ENCODE measurements at places on chromosomes 6 and 20.
A peak's percentile ranks its signal among the peaks of the same experiment; 100 is the strongest.

DNA sequence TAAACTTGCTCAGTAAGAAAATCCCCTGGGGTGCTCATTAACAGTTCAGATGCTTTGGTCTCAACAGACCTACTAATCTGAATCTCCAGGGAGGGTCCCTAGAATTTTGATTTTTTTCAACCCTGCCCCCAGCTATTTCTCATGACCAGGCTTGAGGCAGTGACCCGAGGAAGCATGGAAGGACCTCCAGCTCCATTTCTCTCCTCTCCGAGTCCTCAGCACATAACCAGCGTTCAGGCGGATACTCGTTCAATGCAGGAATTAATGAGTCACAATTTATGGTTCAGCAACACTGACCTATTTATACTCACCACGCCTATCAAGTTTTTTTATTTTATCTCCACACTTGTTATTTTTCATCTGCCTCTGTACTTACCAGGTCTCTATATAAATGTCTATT, 369.2 kb upstream of the CDH4 start:
- DNase-seq = no peak

DNA sequence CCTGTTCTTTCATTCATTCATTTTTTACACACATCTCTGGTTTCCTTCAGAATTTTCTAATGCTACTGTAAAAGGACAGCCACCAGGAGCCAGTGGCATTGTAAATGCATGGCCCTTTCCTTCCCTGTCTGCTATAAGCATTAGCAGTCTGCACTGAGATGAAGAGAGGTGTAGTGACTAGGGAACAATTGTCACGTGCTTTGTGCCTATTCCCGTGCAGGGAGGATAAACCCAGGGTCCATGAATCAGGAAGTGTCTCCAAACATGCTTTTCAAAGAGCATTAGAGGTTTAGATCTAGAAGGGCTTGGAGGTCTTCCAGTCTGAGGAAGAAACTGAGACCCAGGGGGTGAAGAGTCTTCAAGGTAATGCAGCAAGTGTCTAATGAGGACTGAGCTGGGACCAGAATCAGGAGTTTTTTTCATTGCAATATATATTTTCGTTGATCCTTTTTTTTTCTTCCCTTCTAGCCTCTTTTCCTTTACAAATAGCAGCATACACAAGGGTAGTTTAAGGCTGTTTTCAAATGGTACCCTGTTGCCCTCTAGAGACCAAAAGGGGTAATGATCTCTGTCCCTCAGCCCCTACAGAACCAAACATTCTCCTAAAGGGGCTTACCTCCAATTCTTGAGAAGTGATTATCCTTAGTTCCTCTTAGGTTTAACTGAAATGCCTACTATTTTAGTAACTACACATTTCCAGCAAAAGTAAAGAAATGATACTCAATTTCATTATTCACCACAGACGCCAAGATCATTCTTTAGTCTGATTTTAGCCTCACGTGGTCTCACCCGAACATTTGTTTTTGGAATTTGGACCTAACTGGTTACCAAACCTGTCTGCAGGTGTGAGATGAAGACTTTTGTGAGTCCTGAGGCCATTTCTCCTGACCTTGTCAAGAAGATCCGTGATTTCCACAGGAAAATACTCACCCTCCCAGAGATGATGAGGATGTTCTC, 6.6 kb downstream of the TRIM15 start:
- DNase-seq = no peak

- no peak for DNase-seq
These were observed 51.0 kb upstream of the TFAP2A start for GRCh38 chr6:10465629-10466499.

DNA sequence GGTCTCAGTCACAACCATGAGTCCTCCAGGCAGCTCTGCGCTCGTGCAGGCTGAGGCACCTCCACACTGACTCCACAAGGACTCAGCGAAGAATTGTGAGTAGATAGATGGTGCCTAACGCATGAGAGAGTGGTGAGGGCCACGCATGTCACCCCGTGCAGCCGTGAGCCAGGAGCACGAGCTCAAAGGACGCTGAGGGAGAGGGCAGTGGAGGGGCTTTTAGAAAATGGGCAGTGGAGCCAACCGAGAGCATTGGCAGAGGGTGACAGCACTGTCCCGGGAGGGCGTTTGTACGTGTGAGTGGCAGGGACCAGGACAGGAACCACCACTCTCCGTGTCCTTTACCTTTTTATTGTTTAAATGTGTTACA, 105.6 kb downstream of the PSMB1 start:
- DNase-seq = peak; percentile 39

GRCh38 chr6:57226221-57226620, 4.1 kb upstream of the RAB23 start:
- no peak for DNase-seq

DNA sequence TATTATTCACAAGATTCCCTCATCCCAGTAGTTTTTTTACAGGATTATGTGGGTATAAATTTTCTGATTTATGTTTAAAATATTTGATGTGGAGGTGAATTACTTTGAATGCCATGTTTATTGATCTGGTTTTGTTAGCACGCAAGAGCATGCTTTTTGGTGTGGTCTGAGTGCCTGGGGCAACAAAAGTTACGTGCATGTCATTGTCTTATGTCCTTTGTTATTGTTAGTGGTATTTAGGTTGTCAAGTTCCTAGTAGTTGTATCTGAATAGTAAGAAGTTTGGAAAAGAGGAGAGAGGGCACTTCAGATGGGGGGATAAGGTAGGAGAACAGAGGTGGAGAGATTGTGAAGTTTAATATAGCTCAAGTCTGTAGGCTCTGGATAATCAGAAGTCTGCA, 95.0 kb downstream of the ATRN start:
- DNase-seq = no peak

GRCh38 chr6:142822842-142823241, 122.1 kb downstream of the HIVEP2 start:
- DNase-seq = no peak

DNA sequence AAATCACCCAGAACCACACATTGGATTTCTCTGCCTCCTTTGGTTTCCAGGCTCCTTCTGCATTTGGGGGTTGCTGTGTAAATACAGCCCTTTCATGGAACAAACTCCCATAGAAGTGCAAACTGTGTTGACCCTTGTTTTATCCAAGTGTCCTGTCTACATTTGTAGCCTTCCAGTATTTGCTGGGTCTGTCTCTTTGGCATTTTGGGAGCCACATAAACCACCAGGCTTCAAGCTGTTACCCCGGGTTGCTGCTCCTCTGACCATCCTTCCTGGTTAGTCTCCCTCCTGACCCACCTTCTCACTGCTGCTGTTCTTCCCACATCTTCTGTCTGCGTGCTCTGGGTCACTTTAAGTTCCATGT, 7.6 kb upstream of the MTHFD1L start:
- DNase-seq = no peak

- DNase-seq = no peak
These were observed 20.8 kb downstream of the SLC24A3 start for GRCh38 chr20:19232997-19233794.

- no peak for DNase-seq
These were observed 28.1 kb downstream of the ROS1 start for GRCh38 chr6:117397536-117398227.

- no peak for DNase-seq
These were observed 1567.8 kb upstream of the DEFB115 start for GRCh38 chr20:29689411-29690225.

- no peak for DNase-seq
These were observed 195.2 kb downstream of the BACH2 start for GRCh38 chr6:90101403-90101802.

- DNase-seq = no peak
These were observed 505.5 kb downstream of the PRIM2 start for GRCh38 chr6:57822896-57823358.

DNA sequence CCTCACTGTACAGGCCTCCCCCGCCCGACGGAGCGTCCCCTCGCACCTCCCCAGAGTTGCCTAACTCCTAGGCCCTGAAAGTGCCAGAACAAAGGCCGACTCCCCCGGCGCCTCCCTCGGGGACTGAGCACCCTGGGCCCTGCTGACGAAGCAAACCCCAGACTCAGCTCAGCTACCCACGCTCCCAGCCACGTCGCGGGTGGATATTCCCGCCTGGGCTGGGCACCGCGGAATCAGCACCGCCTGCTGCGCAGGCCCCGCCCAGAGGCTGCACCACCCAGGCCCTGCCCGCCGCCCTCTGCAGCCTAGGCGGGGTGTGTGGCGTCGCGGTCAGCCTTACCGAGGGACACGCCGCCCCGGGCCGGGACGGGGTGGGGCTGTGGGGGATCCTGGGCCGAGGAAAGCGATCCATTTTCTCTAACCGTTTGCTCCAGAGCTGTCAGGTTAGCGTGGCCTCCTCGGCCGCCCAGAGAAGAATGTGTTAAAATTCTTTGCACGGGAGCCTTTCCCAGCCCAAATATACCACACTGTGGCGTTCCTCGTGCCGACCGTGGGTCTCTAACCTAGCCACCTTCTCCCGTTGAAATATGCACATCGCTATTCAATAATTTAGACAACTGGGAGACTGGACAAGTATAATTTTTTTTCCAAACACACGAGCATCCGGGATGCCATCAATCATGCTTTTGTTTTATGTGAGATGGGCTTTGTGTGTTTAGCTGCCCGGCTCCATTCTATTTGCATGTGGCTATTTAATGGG, 31.4 kb downstream of the TFAP2A start:
- no peak for DNase-seq

GRCh38 chr6:43302126-43302525, 4.1 kb downstream of the SLC22A7 start:
- DNase-seq = peak; percentile 79

DNA sequence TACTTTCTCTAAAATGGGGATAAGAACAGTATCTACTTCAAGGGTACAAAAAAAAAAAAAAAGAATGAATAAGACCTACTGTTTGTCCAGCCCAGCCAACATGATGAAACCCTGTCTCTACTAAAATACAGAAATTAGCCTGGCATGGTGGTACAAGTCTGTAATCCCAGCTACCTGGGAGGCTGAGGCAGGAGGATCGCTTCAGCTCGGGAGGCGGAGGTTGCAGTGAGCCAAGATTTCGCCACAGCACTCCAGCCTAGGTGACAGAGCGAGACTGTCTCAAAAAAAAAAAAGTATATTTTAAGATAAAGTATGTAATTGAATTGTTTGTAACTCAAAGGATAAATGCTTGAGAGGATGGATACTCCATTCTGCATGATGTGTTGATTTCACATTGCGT, 2.0 kb downstream of the BLTP3A start:
- DNase-seq = no peak

GRCh38 chr20:53903652-53903987, 166.8 kb downstream of the BCAS1 start:
- no peak for DNase-seq

DNA sequence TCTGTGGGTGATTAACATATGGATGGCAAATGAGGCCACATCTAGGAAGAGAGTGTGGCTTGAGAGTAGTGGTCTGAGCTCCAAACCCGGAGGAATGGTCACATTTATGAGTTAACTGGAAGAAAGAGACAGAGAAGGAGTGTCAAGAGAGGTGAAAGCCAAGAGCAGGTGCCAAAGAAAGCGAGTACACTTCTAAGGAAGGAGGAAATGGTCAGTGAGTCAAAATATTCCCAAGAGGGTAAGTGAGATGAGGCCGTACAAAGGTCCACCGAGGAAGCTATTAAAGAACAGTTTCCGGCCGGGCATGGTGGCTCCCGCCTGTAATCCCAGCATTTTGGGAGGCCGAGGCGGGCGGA, 104.5 kb upstream of the RNF24 start:
- no peak for DNase-seq

GRCh38 chr20:56988446-56988845, 278.0 kb downstream of the BMP7 start:
- no peak for DNase-seq

DNA sequence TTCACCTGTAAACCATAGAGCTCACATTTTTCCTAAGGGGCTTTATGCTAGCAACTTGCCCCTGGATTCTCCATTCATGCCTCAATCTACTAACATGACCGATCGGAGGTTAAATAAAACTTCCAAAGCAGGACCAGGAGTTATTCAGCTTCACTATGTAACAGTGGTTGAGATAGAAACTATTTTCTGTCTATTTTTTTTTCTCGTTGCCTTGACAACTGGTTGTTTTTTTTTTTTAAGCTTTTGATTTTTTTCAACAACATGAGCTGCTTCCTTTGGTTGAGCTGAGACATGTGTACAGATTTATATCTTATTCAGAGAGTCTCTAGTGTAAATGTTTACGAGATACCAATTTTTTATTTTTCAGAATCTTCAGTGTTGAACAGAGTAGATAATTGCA, 85.7 kb downstream of the SHLD1 start:
- DNase-seq = no peak

DNA sequence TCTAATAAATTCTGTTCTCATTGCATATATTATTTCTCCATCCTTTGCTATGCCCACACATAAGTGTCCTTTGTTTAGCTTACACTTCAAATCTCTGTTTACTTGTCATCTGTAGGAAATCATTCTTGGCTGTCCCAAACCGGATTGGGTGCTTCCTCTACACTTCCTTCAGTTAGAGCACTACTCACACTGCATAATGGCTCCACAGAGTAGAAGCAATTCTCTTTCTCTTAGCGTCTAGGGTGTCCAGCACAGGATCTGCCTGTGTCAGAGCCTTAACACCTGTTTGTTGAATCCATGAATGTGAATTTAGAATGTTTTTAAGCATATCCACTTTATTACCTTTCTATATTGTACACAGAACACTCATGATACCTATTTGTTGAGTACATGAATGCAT, 87.0 kb upstream of the BMP2 start:
- no peak for DNase-seq

GRCh38 chr20:10357974-10358373, 76.0 kb downstream of the MKKS start:
- DNase-seq = no peak

DNA sequence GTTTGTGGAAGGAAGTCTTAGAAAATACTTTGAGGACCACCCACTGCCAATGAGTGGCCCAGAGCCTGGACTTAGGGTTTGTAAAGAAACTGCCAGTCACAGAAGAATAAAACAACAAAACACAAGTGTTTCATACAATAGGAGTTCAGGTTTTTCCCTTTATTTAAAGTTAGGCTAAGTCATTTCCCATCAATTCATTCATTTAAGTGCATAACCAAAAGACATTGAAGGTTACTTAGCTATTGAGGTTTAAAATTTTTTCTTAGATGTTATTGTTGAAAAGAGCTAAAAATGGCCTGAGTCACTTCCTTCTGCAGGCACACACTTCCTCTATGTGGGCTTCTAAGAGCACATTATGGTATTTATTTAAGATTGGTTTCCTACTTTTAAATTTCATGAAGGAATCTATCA, 54.2 kb downstream of the ARMC2 start:
- no peak for DNase-seq

DNA sequence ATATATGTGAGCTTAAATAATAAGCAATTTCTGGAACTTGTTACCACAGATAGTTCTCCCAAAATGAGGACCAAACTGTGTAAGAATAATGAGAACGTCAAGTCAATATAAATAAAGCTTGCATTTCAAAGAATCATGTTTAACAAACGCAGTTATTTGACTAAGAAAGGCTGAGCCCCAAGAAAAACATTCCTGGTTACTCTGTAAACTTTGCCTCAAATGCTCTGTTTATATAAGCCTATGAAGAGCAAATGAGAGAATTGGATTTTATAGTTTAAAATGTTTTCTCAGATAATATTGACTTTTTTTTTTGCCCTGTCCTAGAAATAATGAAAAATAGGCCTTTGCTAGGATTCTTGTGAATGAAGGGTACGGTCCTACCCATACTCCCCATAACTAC, 81.3 kb downstream of the C6orf52 start:
- DNase-seq = no peak

GRCh38 chr6:87789198-87789899, 87.3 kb upstream of the AKIRIN2 start:
- DNase-seq = no peak

GRCh38 chr6:137543114-137543513, 48.9 kb upstream of the OLIG3 start:
- no peak for DNase-seq
